ENCODE measurements at places on chromosomes 11 and 22. TPM values are rescaled to one million over a fixed set of nuclear protein-coding genes. Genes with fewer than 3 reads are reported as not detected.

TSPAN18 gene
- 153 TPM for total RNA-seq

SLC22A12 gene
- not detected for total RNA-seq

USP2 gene
- total RNA-seq: 80.0 TPM

BAIAP2L2 gene
- total RNA-seq: 0.24 TPM

BTBD18 gene
- total RNA-seq: not detected

OR51B2 gene
- not detected for total RNA-seq

DGKZ gene
- total RNA-seq: 66.8 TPM

DNA sequence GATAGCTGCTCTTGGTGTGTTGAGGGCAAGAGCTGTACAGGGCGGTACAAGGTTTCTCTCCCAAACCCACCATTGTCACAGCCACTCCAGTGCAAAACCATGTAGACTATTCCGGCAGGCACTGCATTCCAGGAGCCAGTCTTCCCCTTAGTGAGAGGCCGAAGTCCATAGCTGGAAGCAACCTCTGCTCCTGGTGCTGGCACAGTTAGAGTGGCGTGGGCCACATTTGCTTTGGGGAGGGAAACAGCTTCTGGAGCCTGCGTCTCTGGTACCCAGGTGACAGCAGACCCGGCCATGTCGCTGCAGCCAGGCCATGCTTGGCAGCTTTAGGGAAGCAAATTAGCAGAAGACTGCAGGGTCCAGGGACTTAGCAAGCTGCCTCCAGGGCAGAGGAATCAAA lies 788.0 kb downstream of the BRD1 start:
- no peak for DNase-seq

DNA sequence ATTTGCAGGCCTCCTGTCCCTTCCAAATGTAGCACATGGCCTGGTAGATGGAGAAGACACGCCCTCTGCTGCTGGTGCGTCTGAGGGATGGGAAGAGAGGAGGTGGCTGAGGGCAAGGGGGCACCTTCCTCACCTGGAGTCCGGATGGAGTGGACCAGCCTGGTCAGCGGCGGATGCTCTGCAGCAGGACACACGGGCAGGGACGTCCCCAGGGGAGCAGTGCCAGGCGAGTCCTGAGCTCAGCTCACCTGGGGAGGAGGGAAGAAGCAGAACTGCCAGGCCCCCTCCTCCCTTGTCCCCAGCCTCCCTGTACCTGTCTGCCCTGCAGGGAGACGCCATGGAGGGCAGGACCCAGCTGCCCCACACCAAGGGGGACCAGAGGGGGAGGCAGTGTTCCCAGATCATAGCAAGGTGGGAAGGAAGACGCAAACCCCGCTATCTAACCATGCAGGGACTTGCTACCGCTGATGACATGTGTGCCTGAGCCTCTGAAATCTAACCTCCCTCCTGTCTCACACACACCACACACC lies 1495.9 kb downstream of the BRD1 start:
- DNase-seq: peak; percentile 22

CRACR2B gene
- 12.2 TPM for total RNA-seq

ALDH3B1 gene
- total RNA-seq: 5.1 TPM

GRCh38 chr11:21554284-21554683 lies 638.6 kb upstream of the ANO5 start:
- no peak for DNase-seq

GRCh38 chr22:31248138-31248745 lies 36.1 kb downstream of the LIMK2 start:
- peak; percentile 86 for DNase-seq

GRCh38 chr11:35951680-35952079 lies 7.8 kb downstream of the LDLRAD3 start:
- no peak for DNase-seq

GRCh38 chr22:42364604-42365110 lies 67.5 kb downstream of the NFAM1 start:
- no peak for DNase-seq

MAP6 gene
- total RNA-seq: 7.2 TPM

PKP3 gene
- total RNA-seq: 0.83 TPM

DNA sequence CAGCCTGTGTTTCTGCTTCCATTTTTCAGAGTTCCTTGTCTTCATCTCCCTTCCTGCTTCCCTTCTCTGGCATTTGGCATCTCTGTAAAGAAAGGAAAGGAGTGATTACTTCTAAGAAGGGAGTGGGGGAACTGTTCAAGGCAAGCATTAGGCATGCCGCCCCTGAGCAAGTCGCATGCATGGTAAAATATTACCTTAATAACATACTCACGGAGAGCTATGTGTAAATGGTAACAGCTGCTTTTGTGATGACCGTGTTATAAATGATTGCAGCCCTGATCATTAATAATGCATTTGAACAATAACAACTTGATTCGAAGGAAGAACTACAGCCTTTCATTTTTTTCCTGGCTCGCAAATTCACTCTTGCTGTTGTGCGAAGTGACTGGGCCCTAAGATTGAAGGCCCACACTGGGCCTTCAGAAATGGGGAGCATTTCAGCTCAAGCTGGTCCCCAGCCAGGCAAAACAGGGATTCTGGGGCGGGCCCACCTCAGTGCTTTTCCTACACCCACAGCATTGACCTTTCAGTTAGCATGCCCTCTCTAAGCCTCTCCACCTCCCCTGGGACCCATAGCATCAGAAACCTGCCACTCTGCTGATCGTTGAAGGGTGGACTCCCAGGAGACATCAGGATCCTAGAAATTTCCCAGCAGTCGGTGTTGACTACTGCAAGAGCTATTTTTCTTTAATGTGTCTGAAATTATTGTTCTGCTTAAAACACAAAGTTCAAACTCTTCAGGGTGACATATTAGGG lies 263.0 kb upstream of the CADM1 start:
- DNase-seq: no peak

GRCh38 chr11:118766035-118766434 lies 24.9 kb downstream of the DDX6 start:
- DNase-seq: no peak

- DNase-seq: no peak
These were observed 18.4 kb upstream of the SMIM38 start for GRCh38 chr11:69137151-69137844.

- no peak for DNase-seq
These were observed 103.1 kb downstream of the TSPAN18 start for GRCh38 chr11:44829838-44830237.

GLYAT gene
- 0.22 TPM for total RNA-seq

DNA sequence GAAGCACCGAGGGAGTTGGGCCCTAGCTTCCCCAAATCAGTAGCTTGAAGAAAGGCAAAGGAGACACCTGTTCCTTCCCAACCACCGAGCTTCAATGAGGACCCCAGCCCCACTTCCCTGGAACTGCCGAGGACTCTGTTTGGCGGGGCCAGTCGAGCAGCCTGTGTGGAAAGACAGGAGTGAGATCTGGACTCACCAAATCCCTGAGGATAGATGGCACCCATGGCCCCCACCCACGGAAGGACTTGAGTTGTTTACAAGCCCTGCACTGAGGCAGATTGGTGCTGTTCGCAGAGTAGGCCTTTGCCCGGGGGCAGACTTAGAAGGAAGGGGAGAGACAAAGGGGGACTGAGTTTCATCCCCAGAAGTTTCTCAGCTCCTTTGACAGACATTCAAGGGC lies 64.6 kb downstream of the FEZ1 start:
- DNase-seq: peak; percentile 71

DNA sequence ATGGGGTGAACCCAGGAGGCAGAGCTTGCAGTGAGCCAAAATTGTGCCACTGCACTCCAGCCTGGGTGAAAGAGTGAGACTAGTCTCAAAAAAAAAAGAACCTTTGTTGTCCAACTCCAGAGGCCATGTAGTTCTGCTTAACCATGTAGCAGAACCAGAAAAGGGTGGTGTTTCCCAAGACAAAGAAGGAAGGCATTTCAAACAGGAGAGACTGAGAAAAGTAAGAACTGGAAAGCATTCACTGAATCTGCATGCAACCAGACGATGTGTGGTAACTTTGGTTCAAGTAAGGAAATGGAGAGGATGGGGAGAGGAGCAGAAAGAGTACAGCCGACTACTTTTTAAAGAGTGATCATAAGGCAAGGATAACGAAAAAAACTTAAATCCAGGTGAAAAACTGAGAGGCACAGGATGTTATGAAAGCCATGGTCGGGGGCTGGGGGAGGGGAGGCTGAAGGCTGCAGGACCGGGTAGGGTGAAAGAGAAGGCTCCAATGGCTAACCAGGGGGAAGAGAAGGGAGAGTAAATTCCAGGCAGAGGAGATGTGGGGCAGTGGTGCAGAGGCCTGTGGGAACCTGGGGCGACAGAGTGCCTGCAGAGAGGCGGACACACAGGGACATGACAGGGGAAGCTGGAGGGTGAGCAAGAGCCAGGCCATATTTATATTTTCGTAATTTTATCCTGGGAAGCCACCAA lies 48.8 kb downstream of the MAPK1 start:
- DNase-seq: no peak

- peak; percentile 95 for DNase-seq
These were observed at the start of gene PRDM10 for GRCh38 chr11:130002352-130002845. Gene PRDM10 (minus strand): TSS chr11:130002835. CDS start chr11:129960964, 41,871 bp downstream.

DNA sequence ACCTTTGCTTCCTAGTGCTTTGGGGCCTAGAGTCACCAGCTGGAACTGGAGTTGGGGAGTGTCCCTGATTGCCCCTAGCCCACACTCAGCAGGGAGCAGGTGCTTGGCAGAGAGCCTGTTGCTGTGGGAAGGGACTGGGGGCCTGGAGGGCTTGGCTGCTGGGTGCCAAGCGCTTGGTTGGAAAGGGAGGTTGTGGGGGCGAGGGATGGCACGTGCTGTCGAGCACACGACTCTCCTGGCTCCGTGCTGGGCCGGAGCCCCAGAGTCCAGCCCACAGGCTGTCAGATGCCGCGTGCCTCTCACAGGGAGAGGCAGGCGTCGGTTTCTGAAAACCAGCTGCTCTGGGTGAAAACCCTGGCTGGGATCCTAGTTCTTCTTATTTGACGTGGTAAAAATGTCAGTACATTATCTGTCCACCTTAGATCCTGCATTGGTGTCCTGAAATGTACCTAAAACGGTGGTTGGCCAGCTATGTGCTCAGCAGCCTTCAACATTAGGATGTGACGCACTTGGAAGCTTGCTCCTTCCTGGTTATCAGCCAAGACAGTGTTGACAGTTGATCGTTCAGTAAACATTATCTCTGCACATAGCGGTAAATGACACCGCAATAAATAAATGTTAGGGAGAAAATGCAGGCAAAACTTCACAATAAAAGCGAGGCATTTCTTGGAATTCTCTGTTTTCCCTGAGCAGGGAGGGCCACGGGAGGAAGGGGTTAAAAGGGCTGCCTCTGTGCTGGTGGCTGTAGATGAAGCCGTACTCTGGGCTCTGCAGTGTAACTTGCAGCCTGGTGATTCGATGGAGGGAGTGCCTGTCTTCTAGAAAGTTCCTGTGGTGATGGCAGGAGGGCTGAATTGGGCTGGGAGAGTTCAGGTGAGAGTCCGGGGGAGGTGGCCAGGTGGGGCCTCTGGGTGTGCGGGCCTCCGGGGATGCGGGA lies 29.2 kb downstream of the GRAMD4 start:
- DNase-seq: peak; percentile 80

GRCh38 chr11:102267609-102268008 lies 49.7 kb upstream of the BIRC3 start:
- DNase-seq: no peak

DNA sequence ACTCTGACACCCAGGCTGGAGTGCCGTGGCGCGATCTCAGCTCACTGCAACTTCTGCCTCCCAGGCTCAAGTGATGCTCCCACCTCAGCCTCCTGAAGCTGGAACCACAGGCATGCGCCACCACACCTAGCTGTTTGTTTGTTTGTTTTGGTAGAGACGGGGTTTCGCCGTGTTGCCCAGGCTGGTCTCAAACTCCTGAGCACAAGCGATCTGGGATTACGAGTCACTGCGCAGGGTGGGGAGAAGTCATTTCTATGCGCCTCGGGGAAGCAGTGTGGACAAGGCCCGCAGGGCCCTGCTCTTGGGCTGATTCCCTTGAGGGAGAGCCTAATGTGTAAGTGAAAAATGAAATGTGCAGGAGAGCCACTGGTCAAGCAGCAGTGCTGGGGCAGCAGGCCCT lies 19.6 kb upstream of the SEPTIN5 start:
- DNase-seq: no peak

MFNG gene
- 5.3 TPM for total RNA-seq

- no peak for DNase-seq
These were observed 7.9 kb upstream of the EHF start for GRCh38 chr11:34613015-34613414.

GRCh38 chr11:94128291-94128745 lies 323 bp upstream of the PANX1 start:
- no peak for DNase-seq

- no peak for DNase-seq
These were observed 22.9 kb downstream of the TNKS1BP1 start for GRCh38 chr11:57301711-57302423.

PRODH gene
- total RNA-seq: 3.0 TPM

- no peak for DNase-seq
These were observed 367.6 kb downstream of the TBC1D22A start for GRCh38 chr22:47129902-47130635.

MMP1 gene
- total RNA-seq: 0.11 TPM

GRCh38 chr11:64864135-64864472 lies 14.3 kb downstream of the EHD1 start:
- no peak for DNase-seq

FGF19 gene
- total RNA-seq: not detected

ANKK1 gene
- total RNA-seq: 0.16 TPM

TTLL1 gene
- 9.5 TPM for total RNA-seq

- no peak for DNase-seq
These were observed 269.3 kb upstream of the MPPED2 start for GRCh38 chr11:30855383-30856006.

HEPACAM gene
- 0.11 TPM for total RNA-seq

DNA sequence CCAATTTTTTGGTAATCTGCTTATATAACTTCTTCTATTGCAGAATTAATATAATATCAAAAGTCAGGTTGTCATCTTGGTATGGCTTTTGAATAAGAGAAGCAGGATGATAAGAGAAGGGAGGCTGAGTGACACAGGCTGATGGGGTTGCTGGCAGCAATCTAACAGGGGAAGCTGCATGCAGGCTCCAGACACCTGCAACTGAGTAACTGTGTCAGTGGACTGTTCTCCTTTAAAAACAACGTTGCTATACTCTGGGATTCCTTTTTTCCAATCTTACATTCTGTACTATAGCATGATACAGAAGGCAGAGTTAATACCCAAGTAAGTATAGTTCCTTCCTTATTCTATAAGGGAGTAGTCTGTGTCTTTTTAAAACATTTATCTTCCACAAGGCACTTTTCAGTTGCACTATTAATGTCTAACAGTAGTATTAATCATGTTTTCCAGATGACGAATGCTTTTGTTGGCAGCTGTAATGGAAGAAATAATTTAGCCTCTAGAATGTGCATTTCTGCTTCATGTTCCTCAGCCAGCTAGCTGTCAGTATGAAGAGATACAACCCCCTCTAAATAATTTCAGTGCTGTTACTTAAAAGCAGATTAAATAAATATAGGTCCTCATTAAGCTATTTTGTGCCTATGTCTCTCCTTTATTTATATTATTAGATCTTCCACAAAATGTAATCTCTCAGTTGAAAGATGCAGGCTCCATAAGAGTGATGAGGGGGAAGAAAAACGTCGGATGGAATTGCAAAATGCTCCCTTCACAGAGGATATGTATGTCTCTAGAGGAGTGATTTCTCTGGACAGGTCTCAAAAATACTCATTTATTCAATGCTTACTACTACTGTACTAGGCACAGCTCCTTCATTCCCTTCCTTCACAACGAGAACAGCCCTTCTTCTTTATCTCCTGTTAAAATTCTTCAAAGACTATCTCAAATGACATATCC lies 50.8 kb downstream of the ATG16L2 start:
- no peak for DNase-seq

HBB gene
- 1,223 TPM for total RNA-seq

GRCh38 chr11:6648501-6648900 lies 7.1 kb downstream of the DCHS1 start:
- no peak for DNase-seq

Data from cardiac septum (tissue), 1 donor.